ENCODE measurements at places on chromosomes 16 and 17.

DNA sequence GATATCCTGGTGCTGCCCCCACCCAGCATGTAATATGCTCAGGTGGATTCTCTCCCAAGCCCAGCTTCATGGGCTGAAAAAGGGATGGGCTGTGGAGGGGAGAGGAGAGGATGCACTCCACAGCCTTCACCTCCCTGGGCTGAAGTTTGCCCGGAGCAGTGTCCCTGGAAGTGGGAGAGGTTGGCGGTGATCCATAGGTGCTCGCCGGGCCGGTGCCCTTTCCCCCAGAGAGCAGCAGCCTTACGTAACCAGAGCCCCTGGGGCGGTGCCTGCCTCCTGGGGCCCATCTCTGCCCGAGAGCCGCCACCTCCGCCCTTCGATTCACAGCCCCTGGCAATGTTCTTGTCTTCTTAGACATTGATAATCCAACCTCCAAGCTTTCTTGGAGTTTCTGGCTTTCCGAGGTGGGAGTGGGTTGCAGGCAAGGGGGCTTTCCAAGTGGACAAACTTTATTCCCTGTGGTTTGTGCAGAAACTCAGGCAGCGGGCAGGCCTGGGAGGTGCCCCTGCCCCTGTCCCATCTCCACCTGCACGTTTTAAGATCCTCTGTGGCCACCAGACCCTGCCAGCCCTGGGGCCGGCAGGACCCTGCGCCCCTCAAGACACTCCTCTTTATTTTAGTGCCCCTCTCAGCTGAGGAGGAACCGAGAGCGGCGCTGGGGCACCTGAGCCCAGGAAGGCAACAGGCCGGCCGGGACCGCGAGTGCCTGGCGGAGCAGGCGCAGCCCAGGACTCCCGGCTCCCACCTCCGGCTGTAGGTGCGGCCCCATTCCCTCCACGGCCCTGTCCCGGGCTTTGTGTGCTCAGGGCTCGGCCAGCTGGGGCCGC is 3.1 kb upstream of the WDR90 start:
- no peak for DNase-seq

DNA sequence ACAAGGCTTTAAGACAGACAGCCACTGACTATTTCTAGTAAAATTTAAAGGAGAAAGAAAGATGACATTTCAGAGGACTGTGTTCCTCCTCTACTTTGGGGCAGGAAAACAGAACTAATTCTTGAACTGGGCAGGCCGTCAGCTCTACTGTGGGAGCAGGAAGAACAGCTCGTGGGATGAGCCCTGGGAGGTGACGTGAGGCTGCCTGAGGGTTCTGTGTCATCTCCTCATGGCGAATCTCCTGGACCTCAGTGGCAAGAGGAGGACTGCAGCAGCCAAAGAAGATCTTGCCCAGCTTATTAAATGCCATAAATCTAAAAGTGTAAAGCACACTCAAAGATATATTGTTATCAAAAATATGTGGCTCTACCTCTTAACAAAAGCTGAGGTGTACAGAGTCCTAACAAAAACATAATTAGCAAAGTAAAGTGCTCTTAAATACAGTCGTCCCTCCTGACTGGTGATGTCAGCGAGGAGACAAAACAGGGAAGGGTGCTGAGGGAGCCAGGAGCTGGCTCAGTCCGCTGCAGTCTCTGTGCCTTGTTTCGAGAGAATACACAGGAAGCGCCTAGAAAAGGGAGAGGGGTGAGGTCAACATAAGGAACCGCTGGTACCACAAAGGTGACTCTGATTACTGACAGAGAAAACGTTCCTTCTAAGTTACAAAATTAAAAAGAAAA is 58.0 kb downstream of the CREBBP start:
- no peak for DNase-seq

- no peak for DNase-seq
Measured at GRCh38 chr17:18144855-18145254, 36.3 kb downstream of the MYO15A start.

GRCh38 chr17:80427366-80428282 is 12.7 kb downstream of the ENDOV start:
- DNase-seq = no peak

- DNase-seq = no peak
Measured at GRCh38 chr17:46889992-46890564, 32.9 kb upstream of the GOSR2 start.

- DNase-seq = no peak
Measured at GRCh38 chr17:72840019-72840418, 252.5 kb downstream of the SLC39A11 start.

- no peak for DNase-seq
Measured at GRCh38 chr16:57507136-57508034, 21.1 kb upstream of the DOK4 start.

- DNase-seq = no peak
Measured at GRCh38 chr17:66515974-66516373, 213.6 kb downstream of the PRKCA start.

DNA sequence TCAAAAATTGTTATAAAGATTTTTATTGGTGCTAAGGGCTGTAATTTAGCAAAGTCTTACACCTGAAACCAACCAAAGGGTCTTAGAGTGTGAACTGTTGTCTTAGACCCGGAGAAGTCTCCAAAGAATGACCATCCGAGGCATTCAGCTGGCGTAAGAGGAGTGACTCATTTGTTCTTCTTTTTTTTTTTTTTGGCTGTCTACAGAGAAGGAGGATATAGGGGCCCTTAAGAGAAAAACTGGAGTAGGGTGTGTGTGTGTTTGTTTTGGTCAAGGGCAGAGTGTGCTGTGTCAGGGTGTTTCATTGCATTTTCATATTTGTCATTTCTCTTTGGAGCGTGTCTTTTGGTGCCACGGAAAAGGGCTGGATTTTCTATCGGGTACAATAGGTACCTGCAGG is 508.0 kb downstream of the WWOX start:
- no peak for DNase-seq

- DNase-seq = no peak
Measured at GRCh38 chr16:53198933-53199332, 144.1 kb downstream of the CHD9 start.

DNA sequence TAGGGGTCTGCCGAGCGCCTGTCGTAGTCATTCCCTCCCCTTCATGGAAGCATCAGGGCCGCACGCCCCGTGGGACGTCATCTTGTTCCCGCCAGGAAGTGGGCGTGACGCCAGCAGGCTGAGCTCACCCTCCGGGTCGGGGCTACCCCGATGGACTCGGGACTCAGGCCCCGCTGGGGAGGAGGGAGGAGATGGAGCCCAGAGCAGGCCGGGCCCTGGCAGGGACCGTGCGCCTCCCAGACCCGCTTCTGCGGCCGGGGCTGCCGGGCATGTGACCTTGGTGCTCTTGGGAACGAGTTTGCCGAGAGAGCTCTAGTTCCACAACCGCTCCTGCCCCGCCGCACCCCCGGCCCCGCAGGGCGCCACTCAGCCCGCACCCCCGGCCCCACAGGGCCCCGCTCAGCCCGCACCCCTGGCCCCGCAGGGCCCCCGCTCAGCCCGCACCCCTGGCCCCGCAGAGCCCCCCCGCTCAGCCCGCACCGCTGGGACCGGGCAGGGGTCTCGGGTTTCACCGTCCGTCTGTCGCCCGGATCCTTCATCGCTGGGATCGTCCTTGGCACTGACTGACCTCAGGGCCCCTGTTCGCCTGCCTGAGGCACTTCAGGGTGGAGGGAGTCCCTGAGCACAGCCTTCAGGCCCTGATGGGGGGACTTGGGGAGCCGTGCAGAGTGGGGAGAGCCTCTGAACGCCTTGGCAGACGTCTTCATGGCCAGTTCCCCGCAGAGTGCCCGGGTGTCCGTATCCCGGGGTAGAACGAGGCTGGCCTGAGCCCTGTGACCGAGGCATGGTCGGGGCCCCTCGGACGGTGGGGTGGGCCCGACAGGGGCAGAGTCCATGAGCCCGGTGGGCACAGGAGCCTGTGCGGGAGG is 5.8 kb downstream of the CACNA1H start:
- DNase-seq = no peak

DNA sequence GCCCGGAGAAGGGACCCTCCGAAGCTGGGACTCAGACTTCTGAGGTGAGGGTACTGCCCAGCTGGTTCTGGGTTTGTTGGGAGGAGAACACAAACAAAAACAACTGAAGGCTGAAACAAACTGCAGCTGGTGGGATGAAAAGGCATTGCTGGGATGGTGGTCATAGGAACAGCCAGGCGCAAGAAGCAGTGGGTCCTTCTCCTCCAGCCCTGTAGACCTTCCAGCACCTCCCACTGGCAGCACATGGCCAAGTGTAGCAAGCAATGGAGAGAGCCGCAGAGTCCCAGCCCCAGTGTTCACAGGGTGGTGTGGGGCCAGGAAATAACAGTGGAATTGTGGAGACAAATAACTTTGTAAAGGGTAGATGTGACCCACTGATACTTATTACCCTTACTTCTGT is 48.7 kb upstream of the FOXJ1 start:
- no peak for DNase-seq

- no peak for DNase-seq
Measured at GRCh38 chr16:77133706-77134105, 57.3 kb upstream of the MON1B start.

DNA sequence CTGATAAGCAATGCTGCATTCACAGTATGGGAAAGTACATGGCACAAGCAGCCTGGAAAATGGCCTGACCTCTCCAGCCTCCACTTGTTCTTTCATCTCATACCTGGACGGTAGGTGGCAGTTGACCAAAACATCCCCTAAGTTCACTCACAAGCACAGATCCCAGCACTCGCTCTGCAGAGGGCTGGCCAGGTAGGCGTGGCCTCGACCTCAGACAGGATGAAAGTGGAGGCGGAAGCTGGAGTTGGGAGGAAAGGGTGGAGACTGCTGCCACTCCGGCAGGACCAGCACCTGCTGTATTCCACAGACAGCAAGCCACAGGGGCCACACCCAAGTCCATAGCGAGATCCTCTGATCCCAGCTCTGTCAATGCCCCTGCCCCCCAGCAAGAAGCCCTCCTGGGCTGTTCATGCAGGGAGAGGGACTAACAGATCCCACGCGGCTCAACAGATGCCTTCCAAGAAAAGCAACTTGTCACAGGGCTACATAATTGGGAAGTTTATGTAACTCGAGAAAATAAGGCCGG is 31.3 kb downstream of the ZCCHC14 start:
- DNase-seq = no peak

DNA sequence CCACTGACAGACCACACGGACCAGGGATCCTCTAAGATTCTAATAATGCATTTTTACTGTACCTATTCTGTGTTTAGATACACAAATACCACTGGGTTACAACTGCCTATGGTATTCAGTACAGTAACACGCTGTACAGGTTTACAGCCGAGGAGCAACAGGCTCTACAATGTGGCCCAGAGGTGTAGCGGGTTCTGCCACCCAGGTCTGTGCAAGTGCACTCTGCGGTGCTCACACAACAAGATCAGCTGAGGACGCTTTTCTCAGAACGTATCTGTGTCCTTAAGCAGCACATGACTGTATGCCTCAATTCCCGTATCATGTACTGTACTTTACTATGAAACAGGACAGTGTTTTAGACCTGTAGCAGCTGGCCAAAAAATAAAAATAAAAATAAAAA is 6.5 kb downstream of the ZCCHC14 start:
- DNase-seq = no peak

DNA sequence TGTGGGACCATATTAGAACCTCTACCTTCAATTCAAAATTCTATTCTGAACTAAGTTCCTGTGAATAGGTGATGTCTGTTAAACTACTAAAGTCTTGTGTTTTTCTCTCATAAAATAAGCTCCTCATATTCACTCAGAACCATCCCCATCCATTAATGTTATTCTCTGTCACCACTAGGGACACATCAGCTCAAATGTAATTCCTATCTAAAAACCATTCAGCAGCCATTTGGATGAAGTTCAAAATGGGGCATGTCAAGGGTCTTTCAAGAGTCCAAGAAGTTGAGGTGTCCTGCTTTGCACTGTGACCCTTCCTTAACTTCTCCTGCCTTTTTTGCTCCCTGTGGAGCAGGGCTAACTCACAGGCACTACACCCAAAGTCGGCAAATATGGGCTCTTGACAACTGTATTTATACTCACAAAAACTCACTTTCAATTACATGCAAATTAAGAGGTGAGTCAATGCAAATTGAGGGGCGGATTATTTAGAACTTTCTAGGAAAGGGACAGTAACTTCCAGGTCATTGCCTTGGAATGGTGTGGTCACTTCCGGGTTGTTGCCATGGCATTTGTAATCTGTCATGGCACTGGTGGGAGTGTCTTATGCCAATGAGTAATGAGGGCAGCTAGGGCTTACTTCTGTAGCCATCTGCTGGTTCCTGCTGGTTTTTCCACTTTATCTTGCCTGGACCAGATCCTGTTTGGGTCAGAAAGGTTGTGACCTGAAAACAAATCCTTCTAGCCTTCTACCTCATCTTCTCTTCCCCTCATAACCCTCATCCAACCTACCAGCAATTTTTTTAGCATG is 128.2 kb upstream of the COX10 start:
- no peak for DNase-seq

DNA sequence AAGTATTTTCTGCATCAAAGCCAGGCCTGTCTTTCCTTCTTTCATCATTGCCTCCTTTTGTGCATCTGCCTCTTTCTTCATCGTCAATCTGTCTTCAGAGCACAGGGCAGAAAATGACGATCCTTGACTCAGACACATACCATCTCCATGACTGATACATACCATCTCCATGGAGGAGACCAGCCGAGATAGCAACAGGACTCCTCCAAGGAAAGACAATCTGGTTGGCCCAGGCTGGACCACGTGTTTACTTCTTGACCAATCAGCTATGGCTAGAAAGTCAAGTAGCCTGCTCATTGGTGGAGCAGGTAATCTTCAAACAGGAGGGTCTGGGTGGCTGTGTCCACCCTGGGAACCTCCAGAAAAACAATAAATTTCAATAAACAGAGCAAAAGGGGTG is 164.6 kb downstream of the CPPED1 start:
- DNase-seq = no peak

DNA sequence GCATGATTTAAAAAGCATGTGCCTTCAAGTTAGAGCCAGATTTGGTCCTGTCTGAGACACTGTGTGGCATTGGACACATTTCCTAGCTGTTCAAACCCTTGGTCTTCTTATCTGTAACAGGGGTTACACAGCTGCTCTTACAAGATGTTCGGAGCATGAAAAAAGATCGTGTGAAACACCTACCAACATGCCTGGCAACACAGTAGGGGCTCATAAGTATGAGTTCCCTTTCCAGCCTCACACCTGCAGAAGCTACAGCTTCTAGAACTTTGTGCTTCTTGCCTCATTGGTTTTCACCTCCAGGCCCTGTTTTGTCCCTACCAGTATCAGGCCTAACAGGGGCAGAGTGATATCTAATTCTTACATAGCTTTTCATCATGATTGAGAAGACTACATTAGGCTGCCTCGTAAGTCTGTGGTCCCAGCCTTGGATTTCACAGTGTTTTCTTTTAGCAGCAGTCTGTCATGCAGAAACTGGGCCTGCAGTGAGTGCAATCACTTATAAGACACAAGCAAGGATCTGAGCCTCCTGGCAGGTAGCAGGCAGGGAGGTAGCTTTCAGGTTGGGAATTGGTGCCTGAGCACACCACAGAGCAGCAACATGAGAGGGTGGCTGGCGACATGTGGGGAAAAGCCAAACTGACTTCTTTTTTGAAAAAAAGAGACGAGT is 78.8 kb downstream of the CCDC182 start:
- DNase-seq = no peak

- DNase-seq = no peak
Measured at GRCh38 chr16:89290472-89290871, 73.0 kb downstream of the ZNF778 start.

- DNase-seq = no peak
Measured at GRCh38 chr17:77304051-77304745, 163.4 kb downstream of the SEC14L1 start.

All from activated CD8-positive, alpha-beta memory T cell treated with anti-CD3 and anti-CD28 coated beads, Interleukin-2, amount 50 U/mL, for 4 hours (primary cell).